ENCODE measurements at places on chromosomes 1 and 21.

- DNase-seq = no peak
Measured at GRCh38 chr1:47621483-47621882, 183.6 kb downstream of the FOXD2 start.

GRCh38 chr1:155205035-155205434, 2.7 kb downstream of the THBS3 start:
- DNase-seq = no peak

DNA sequence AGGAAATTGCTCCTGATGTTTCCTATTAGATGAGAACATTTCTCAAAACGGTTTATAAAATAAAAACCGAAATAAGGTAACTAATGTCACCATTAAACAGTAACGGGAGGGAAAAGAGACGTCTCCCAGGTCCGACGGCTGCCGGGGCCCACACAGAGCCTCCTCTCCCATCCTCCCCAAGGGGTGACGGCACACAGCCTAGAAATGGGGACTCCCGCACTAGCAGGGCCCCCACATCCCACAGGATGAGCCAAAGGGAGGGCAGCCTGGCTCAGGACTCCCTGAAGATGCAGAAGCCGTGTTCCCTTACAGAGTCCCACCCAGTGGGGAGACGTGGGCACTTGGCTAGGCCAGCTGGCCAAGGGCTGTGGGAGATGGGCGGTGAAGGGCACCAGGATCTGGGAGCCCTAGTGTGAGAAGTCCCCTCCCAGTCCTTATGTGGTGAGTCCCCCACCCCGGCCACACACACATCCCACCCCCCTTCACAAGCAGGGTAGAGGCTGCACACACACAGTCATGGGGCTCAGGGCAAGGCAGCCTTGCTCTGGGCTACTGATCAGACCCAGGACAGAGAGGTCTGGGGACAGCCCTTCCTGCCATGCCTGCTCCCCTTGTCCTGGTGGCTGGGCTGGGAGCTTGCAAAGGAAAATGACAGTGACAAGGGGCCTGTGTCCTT, 3.3 kb downstream of the KRTAP10-3 start:
- DNase-seq = no peak

DNA sequence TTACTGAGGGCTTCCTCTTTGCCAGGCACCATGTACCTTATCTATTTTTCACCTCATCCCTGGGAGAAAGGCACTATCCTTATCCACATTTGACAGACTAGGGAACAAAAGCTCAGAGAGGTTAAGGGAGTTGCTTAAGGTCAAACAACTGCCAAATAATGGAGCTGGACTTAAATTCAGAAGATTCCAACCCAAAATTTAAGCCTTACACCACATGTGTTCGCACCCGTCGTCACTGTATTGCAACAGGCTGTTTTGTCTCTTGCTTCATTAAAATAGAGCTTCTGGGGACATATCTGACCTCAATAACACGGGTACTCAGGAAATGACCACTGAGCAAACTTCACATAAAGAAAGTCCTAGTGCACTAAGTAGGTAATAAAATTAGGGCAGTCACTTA, 62.0 kb downstream of the TRABD2B start:
- no peak for DNase-seq

GRCh38 chr1:31570228-31570627, 6.1 kb upstream of the TINAGL1 start:
- DNase-seq = no peak
